ENCODE measurements at places on chromosomes 3 and 15.

GRCh38 chr15:84889991-84890669, 5.7 kb downstream of the SLC28A1 start:
- no peak for DNase-seq

GRCh38 chr3:28099296-28099695, 142.1 kb upstream of the CMC1 start:
- no peak for DNase-seq

DNA sequence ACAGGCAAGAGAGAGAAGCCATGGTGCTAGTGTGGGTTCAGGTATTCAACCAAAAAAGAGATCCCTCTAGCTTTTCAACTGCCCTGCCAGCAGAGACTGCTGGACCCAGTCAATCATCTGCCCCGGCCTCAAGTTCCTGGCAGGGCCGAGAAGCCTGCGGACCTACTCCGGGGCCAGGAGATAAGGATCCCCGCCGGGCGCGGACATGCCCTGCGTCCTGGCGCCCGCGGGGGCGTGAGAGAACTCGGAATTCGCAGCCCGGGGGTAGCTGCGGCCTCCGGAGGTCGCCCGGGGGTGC, 821 bp upstream of the MAGI1 start:
- DNase-seq: no peak

DNA sequence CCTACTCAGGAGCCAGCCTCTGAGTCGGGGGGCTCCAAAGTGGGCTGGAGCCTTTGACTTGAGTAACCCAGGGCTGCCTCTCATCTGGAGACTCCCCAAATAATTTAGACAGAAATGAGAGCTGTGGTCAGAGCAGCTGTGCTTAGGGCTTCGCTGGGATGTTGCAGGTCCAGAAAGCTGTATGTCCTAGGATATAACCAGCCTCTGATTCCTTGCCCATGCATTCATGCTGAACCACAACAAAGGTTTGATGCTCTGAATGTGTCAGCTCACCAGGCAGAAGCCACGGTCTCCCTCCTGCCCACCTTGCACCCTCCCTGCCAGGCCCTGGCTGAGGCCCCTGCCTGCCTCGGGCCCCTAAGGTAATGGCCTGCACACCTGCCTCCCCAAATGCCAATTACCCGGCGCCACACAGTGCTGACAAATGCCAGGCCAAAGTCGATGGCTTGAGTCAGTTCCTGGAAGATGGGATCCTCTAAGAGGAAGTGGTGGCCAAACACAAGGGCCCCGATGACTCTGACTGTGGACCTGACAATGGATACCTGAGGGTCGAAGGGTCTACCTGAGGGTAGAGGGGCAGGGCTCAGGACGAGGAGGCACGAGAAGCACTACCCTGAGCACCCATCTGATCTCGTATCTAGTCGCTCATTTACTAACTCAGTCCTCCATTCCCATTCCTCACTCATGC, 21.7 kb upstream of the PARL start:
- no peak for DNase-seq

DNA sequence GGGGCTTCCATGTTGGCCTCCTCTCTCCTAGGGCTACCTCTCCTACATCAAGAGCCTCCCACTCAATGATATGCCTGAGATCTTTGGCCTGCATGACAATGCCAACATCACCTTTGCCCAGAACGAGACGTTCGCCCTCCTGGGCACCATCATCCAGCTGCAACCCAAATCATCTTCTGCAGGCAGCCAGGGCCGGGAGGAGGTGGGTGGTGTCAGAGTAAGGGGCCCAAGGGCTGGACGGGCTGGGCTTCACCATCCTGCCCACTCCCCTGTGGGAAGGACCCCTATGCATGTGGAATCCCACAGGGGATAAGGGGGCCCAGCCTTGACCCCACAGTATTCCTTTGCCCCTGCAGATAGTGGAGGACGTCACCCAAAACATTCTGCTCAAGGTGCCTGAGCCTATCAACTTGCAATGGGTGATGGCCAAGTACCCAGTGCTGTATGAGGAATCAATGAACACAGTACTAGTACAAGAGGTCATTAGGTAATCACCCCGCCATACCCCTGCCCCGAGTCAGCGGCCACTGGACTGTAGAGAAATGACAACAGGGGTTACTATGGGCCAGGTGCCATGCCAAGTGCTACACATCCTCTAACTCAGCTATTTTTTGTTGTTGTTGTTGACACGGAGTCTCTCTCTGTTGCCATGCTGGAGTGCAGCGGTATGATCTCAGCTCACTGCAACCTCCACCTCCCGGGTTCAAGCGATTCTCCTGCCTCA, 47.1 kb downstream of the SEMA3G start:
- no peak for DNase-seq

GRCh38 chr15:78210349-78210717, 24.0 kb downstream of the ACSBG1 start:
- DNase-seq: no peak

GRCh38 chr3:120791913-120792312, 49.4 kb downstream of the GTF2E1 start:
- no peak for DNase-seq

GRCh38 chr3:81592101-81592500, 169.3 kb downstream of the GBE1 start:
- DNase-seq: no peak
